Activated naive CD4-positive, alpha-beta T cell treated with anti-CD3 and anti-CD28 coated beads, Interleukin-2, amount 50 U/mL, for 16 hours (primary cell): ENCODE measurements at places on chromosomes 13 and 19.

DNA sequence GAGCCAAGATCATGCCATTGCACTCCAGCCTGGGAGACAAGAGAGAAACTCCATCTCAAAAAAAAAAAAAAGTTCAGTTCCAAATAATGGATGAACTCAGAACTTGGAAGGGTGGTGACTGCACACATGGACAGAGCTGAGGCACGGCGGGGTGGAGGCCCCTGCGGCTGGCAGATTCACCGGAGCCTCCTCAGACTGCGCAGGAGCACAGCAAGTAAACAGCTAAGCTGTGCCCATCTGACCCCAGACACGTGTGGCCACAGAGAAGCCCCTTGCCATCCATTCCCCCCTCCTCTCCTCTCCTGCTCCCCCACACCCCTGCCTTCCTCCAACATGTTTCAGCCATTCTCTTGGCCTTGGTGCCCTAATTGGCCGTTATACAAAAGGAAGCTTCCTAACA is 15.6 kb upstream of the PROZ start:
- DNase-seq: no peak

DNA sequence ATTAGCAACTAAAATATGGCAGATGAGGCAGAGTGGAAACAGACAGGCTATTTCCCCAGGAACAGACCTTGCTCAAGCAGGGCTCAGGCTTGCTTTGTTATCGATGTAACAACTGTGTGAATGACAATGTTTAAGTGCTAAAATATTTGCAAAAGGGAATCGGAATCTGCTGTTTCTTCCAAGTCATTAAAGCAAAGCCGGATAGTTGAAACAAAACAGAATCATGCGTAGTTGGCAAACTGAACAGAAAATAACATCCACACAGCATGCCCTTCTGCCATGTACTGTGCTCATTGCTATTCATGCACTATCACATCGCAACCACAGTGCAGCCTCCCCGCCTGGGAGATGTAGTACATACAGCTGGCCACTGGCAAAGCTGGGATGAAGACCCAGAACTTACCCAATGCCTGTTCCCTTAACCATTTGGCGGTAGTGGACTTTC is 799.1 kb downstream of the DIAPH3 start:
- DNase-seq: no peak

GRCh38 chr13:35695448-35695770 is 218.9 kb upstream of the MAB21L1 start:
- DNase-seq: no peak

DNA sequence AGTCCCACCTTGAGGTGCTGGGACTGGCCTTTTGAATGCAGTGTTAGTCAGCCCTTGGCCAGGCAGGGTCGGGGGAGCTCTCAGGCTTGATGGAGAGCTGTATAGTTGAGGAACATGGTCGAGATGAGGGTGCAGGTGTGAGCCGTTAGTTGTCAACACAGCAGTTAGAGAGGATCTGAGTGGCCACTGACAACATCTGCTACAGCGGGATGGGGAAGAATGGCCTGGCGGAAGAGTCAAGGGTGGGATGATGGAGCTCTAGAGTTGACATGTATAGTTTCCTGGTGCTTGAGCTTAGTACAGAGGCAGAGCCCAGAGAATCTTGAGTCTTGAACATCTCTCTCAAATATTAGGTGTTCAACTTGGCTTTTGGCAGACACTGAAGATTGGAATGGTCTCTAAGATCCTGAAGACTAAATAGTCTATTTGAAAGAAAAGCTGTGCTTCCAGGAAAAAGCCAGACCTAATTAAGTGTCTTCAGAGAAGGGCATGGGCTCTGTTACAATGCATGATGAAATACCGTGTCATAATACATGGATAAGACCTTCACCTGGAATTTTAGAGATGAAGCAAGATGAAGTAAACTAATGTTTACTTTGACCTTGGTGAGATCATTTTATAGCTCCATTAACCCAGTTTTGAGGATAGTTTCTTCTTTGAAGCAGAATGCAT is 9.7 kb downstream of the PCCA start:
- DNase-seq: no peak

GRCh38 chr19:43784241-43784980 is 3.6 kb upstream of the KCNN4 start:
- peak; percentile 74 for DNase-seq

- no peak for DNase-seq
Measured at GRCh38 chr19:20365146-20365545, 198.1 kb downstream of the ZNF486 start.

- DNase-seq: no peak
Measured at GRCh38 chr13:30907121-30907861, 1.2 kb downstream of the MEDAG start.

DNA sequence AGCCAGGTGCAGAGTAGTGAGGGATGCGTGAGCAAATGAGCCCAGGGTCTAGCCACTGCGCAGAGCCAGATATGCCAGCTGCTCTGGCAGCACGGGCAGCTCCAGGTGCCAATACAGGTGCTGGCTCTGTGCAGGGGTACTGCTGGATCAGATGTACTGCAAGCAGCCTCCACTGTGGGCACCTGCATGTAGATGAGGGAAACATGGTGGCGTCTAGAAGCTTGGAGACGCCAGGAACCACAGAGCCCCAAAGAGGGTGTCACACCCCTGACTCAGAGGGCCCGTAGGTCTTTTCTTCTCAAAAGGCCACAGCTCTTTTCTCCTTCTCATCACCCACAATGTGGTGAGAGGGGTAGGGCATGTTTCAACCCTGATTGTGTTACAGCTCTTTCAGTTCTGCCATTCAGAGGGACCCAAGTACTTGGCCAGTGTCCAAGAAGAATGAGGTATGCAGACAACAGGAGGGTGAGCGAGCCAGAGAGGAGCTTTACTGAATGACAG is 244.4 kb upstream of the SLITRK1 start:
- DNase-seq: no peak

- DNase-seq: no peak
Measured at GRCh38 chr13:94109715-94110374, 369.6 kb downstream of the DCT start.

GRCh38 chr19:29211562-29212355 is 1.2 kb downstream of the UQCRFS1 start:
- DNase-seq: no peak

DNA sequence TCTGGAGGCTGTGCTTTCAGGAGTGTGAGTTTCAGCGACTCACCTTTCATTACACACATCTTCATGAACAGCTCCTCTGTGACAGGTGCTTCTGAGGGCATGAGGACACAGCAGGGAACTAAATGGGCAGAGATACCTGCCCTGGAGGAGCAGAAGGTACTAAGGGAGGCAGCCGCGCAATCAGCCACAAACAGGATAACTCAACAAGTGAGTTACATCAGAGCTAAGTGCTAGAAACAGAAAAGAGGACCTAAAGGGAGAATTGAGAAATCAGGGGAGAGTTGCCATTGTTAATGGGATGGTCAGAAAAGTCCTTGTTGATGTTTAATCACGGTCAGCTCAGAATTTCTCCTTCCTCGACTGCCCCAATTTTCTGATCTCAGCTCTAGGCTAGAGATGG is 42.5 kb downstream of the SYDE1 start:
- no peak for DNase-seq

DNA sequence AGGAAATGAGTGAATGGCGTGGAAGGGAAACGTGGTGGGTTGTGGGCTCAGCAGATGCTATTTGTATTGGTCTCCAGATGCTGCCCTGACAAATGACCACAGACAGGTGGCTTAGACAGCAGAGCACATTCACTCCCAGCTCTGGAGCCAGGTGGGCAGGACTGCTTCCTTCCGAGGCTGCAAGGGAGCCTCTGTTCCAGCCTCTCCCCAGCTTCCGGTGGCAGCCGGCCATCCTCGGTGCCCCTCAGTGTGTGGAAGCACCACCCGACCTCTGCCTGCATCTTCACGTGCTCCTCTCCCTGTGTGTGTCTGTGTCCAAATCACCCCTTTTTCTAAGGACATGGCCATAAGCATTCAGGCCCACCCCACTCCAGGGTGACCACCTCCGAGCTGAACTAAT is 105.1 kb downstream of the SOX1 start:
- DNase-seq: no peak

DNA sequence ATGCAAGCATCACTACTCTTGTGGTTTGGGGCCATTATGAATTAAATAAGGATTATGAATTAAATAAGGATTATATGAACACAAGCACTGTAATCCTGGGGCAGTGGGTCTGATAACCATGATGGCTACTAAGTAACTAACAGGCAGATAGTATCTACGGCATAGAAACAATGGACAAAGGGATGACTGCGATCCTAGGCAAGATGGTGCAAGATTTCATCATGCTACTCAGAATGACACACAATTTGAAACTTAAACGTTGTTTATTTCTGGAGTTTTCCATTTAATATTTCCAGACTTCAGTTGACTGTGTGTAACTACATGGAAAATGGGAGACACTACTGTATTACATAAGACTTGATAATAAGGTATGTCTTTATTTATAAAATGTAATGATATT is 15.1 kb downstream of the KCNRG start:
- no peak for DNase-seq

DNA sequence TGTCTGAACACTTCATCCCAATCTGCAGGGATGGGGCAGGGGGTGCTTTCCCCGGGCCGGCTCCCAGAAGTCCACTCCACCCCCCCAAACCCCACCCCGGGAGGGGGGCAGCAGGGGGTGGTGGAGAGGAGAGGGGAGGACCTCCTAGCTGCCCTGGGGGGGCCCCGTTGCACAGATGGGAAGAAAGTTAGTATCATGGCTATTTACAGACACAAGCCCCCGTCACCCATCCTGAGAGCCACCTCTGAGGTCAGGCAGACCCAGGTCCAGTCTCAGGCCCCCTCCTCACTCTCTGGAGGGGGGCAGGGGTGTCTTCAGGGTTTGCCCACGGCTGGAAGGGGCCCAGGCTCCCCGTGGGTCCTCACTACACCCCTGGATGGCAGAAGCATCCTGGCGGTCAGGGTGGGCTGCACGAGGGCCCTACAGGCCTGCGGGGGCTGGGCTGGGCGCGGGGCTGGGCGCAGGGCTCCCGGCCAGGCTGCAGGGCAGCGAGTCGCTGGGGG is 5.8 kb upstream of the REXO1 start:
- no peak for DNase-seq

DNA sequence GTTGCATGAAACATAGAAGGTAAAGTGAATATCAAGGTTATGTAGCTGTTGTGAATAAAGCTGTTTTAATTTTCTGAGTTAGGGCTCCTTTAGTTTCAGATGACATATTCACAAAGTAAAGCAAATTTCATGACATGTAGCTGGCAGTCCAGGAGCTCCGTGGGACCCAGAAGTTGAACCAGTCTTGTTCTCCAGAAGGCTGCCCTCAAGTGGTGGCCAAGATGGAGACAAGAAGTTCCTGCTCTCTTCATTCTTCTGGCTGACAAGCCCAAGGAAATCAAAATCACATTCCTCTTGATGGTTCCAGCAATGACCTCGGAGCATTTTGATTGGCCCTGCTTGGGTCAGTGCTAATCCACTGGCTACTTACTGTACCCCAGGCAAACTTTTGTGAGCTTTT is 128.7 kb downstream of the LIG4 start:
- DNase-seq: no peak

DNA sequence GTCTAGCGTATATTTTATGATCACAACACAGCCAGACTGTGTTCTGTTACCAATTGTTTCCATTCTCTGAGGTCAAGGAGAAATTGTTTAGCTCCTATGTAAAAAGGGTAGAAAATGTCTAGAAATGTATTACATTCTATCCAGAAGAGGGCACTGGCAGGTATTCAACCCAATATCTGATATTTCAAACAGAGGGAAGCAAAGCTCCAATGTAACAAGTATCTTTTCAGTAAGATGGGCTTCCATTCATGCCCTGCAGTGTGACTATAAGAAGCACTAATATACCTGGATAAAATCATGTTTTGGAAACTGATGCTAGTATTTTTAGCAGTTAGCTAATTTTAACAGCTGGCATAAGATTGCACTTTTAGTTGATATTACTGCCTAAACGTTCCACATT is 312.7 kb downstream of the FGF14 start:
- DNase-seq: no peak

GRCh38 chr13:47481536-47481935 is 519.5 kb downstream of the SUCLA2 start:
- DNase-seq: no peak

DNA sequence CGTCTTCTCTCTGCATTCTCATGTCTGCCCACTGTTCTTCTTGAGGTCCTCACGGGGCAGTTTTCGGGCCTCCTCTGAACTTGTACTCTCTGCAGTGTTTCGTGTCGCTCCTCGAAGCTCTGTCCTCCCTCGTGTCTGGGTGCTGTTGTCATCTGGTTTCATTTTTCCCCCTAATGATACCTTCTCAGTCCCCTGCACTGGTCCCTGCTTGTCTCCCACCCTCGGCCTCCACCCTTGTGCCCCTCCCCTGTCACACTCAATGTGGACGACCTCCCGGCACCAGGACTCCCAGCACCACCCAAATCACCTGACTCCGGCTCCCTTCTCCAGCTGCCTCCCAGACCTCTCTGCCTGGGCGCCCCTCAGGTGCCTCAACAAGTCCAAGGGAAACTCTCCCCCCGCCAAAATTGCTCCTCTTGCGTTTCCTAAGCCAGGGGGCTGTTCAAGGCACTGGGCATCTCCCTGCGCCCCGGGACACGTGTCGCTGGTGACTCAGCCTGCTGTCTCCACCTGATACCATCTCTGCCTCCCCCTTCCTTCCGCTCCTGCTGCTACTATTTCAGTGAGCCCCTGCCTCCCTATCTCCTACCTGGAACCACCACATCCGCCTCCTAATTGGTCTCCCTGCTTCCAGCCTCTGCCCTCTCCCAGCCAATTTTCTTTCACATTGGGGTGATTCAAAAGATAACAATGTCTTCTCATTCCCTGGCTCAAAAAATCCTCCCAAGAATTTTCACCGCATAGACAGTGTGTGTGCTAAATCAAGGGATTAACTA is 49.5 kb downstream of the RFX2 start:
- no peak for DNase-seq

DNA sequence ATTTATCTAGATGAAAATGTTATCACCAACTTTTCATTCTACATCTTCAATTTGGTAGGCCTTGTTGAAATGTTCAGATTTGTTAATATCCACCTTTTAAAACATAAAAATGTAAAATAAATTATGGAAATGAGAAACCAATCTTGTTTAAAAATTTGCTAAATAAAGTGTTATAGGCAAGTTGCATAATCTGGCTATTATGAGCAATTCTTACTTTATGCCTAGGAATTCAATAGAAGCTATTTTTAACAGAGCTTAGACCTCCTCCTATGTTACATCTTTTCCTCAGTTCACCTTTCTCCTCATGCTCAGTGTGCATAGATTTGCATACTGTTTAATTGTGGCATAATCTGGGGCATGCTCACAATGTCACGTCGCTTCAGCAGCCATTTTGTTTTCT is 87.9 kb upstream of the POSTN start:
- no peak for DNase-seq

GRCh38 chr13:39483326-39483725 is 119.7 kb downstream of the LHFPL6 start:
- DNase-seq: no peak

DNA sequence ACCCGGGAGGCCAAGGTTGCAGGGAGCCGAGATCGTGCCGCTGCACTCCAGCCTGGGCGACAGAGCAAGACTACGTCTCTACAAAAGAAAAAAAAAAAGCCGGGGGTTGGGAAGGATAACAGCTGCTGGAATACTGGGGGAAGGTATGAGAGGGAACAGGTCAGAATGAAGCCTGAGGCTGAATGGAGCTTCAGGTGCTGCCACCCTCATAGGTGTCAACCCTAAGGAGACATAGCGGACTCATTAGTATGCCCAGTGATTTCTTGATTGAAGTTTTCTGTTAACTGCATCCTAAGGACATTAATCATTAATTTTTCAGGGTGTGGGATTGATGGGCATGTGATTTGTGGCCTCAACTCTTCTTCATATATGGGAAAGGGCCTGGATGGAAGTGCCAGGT is 6.0 kb downstream of the SMARCA4 start:
- no peak for DNase-seq
